CD8-positive, alpha-beta T cell (primary cell): ENCODE measurements at places on chromosomes 4 and X.

DNA sequence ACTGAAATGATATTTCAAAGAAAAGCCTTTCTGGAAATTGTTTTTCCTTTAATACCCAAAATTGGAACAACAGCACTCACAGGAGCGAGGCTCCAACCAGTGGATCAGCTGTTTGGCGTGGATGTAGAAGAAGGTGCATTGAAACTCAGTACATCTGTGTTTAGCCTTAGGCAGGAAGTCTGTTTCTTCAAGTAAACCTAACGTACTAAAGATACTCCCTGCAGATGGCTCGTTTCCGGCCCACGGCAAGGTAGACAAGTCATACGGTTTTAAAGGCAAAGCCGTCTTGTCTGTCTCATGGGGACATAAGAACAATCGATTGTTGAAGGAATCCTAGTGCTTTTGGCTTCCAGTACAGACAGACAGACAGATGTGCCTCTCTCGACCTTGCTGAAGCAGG is 50.0 kb upstream of the CLCN4 start:
- peak; percentile 71 for DNase-seq

DNA sequence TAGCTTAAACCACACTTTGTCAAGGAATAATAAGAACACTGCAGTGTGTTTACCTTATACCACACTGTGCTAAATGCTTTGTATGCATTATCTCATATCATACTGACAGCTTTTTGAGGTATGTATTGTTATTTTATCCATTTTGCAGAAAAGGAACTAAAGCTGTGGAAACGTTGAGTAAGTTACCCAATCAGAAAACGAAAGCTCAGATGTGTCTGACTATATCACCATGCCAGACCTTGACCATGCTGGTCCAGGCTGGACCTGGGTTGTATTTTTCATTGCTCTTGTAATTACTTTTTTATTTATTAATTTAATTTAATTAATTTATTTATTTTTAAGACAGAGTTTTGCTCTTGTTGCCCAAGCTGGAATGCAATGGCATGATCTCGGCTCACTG is 2.1 kb downstream of the HSD17B11 start:
- no peak for DNase-seq

DNA sequence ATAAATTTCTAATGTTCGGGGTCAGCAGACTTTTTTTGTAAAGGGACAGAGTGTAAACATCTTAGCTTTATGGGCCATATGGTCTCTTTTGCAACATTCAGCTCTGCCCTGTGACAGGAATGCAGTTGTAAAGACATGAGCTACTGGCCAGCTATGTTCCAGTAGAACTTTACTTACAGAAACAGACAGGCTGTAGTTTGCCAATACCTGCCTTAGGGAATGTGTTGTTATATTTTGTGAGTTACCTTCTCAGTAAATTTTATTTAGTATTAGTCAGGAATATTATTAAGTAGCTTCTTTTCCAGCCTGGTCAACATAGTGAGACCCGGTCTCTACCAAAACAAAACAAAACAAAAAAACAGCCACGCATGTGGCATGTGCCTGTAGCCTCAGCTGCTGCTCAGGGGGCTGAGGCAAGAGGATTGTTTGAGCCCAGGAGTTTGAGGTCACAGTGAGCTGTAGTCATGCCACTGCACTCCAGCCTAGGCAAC is 48.7 kb downstream of the HTT start:
- DNase-seq: no peak

DNA sequence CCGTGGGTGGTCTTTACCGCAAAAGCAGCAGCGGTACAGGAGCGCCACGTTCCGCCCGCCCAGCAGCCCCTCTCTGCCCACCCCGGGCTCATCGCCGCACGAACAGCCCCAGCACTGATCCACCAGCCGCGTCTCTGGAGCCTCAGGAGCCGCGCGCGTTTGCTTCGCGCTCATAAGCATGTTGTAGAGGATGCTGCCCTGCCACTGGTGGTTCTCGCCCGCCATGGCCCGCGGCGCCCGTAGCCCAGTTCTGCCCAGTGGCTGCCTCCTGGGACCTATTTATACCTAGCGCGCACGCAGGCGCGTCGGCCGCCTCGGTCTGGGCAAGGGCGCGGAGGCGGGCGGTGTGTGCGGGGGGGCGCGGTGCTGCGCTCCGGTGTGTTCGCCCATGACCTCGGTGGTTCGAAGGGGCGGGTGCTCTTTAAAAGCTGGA is at the start of gene NR0B1:
TSS of gene NR0B1 (minus strand) at position 252 of the 433 bp plus-strand sequence. CDS start at position 225, 27 bp downstream.
- no peak for DNase-seq

DNA sequence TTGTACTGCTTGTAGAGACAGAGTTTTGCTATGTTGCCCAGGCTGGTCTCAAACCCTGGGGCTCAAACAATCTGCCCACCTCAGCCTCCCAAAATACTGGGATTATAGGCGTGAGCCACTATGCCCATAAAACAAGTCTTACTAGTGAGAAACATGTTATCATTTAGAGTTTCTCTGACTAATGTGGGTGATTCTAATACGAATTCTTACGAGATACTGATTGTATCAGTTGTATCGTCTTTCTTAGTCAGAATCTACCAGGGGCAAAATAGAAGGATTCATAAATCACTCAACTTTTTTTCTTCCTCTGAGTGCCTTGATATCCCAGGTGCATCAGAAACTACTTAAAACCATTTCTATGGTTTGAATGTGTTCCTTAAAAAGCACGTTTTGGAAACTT is 14.4 kb upstream of the NMU start:
- no peak for DNase-seq

DNA sequence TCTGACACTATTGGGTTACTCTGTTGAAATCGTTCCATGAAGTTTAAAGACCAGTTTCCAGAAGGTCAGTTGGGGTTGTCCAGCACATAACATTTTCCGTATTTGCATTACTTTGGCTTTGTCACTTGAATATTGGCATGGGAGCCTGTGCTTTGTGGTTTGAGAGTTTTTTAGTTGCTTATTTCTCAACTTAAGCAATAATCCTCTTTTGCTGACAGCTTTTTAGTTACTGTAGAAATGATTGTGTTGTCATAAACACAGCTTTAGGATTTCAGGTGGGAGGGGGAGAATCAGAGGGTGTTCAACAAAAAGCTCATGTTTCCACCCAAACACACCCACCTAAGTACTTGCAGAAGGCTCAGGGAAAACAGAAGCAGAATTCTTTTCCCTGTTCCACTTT is 210.7 kb upstream of the TLL1 start:
- no peak for DNase-seq

DNA sequence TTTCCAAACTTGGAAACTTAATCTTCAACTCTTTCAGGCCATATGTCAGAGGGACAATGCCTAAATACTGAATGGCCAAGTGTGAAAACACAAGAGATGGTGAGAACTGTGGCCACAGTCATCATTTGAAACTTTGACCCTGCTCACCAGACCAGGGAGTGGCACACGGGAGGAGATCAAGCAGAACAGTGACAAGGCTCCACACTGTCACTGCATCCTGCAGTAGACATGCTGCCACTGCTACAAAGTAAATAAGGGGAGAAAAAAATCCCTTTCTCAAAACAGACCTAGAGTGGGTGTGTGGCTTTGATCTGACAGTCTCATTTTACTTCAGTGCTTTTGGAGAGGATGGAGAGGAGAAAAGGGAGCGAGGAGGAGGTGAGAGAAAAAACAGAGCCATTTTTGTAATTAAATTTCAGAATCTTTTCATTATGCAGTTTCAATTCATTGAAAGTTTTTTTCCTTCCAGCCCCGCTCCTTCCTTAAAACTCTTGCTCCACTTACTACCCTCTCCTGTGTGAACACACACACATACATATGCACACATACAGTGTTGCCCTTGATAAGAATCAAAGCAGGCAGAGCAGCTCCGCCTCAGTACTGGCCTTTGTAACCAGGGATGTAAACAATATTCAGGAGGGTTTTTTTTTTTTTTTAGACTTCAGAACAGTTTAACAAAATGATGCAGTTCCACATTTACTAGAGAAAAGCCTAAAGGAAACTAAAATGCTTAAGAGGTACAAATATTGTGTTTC is 34.4 kb downstream of the NEXMIF start:
- no peak for DNase-seq

DNA sequence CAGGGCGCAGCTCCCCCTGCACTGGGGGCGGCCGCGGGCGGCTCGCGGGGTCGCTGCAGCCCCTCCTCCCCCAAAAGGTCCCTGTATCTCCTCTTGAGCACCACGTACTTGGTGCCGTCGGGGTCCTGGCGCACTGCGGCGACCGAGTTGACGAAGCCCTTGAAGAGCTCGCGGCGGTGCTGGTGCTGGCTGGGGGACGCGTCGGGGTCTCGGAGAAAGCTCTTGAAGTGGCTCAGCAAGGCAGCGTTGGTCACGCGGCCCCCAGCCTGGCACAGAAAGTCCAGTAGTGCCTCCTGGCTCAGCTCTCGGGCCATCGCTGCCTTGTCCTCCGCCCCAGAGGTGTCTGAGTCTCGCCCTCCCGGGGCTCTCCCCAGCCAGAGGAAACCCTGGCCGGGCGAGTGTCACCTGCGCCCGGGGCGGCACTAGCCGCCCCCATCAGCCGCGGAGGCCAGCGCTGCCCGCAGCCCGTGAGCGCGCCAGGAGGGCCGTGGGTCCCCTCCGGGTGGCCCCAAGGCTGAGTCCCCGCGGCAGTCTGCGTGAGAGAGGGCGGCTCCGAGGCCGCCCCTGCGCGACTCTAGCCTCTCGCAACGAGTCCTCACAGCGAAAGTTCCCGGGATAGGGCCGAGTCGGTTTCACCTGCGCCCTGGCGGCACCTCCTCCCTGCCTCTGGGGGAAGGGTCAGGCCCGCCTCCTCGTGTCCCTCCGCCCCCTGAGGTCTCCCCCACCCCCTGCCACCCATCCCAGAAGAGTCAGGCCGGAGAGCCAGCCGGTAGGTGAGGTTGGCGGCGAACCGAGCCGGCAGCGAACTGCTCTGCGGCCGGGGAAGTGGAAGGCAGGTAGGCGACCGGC is at the start of gene SOWAHB:
TSS of gene SOWAHB (minus strand) at position 609 of the 849 bp plus-strand sequence. CDS start at position 314, 295 bp downstream.
- peak; percentile 46 for DNase-seq

DNA sequence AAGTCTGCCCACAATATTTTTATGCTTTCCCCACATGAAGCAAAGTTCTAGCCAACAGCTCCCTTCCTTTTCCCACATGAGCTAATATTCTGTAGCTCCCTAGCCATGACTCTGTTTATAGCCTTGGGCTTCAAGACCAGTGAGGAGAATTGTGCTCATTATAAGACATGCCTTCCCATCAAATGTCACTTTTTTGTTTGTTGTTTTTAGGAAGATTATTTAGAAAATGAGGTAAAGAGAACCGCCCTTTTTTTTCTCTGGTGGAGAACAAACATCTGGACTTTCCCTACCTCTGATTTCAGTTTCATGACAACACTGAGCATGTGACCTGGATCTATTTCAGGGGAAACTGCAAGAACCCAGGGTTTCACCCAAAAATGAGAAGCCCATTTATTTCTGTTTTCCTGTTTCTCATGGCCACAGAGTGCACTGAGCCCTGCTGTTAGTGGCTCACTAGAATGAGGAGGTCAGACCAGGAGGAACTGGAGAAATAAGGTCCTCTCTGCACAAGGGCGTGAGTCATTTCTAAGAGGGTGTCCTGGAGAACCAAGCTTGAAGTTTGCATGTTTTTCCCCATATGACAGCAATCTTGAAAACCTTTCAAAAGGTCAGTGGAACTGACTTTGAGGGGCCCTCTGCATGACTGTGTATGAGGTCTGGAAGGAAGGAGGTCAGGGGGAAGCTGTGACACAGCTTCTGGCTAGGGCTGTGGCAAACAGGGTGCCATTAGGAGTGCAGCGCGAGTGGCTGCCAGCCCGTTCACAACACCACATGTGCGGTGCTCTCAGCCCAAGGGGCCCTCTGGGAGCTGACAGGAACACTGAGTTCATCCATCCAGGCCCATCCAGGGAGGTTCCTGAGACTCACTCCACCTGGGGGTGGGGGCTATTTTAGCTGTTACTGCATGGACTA is 55.2 kb downstream of the CHST7 start:
- no peak for DNase-seq

GRCh38 chr4:55838952-55839351 is 14.5 kb upstream of the EXOC1 start:
- no peak for DNase-seq

- DNase-seq: no peak
Observed at GRCh38 chrX:106401965-106402559, 209.7 kb upstream of the RADX start.

- DNase-seq: no peak
Observed at GRCh38 chrX:31603411-31604120, 531.7 kb upstream of the FTHL17 start.

GRCh38 chrX:120136840-120137239 is 21.1 kb upstream of the RHOXF1 start:
- DNase-seq: no peak

GRCh38 chrX:140815868-140816267 is 106.3 kb downstream of the LINC00632 start:
- no peak for DNase-seq
